ENCODE measurements at places on chromosomes 16 and 17. TPM values are rescaled to one million over a fixed set of nuclear protein-coding genes. Genes with fewer than 3 reads are reported as not detected.

SLFN14 gene
- total RNA-seq = not detected

MMP28 gene
- total RNA-seq = 0.75 TPM

FBXO39 gene
- not detected for total RNA-seq

HID1 gene
- total RNA-seq = 10.1 TPM

ELMO3 gene
- total RNA-seq = 1.7 TPM

- no peaks in the 10 kb centered on the region for H3K36me3 ChIP-seq
- DNase-seq = no peak
- H3K4me3 ChIP-seq = no peak overlapping the region
- no peaks in the 10 kb centered on the region for H3K27me3 ChIP-seq
- H3K27ac ChIP-seq = no peak overlapping the region
- H3K4me1 ChIP-seq = no peaks in the 10 kb centered on the region
Measured at GRCh38 chr17:34822007-34822739, 139.1 kb downstream of the CCT6B start.

DNA sequence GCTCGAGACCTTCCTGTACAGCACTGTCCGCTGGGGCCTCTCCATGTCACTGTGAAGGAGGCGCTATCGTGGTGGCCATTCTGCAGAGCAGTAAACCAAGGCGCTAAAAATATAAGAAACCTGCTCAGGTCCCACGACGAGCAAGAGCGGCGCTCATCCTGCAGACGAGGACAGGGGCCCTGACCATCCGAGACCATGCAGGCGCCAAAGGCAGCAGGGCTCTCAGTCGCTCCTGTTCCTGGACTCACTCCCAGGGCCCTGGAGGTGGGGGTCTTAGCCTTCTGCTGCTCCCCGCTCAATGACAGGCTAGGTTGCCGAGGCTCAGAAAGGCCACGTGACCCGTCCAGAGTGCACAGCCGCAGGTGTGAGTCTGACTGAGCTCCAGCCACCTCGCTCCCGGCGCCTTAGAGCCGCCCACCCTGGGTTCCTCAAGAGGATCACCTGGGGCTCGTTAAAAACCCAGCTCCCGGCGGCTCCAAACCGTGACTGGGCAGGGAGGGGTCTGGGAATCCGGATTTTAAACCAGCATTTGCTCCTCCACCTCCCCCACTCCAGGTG, 509 bp upstream of the ATP2C2 start:
- peaks cover 3% of the 10 kb centered on the region for H3K4me1 ChIP-seq
- no peaks in the 10 kb centered on the region for H3K36me3 ChIP-seq
- H3K4me3 ChIP-seq = no peak overlapping the region
- DNase-seq = no peak
- peaks cover 67% of the 10 kb centered on the region for H3K27me3 ChIP-seq

DNA sequence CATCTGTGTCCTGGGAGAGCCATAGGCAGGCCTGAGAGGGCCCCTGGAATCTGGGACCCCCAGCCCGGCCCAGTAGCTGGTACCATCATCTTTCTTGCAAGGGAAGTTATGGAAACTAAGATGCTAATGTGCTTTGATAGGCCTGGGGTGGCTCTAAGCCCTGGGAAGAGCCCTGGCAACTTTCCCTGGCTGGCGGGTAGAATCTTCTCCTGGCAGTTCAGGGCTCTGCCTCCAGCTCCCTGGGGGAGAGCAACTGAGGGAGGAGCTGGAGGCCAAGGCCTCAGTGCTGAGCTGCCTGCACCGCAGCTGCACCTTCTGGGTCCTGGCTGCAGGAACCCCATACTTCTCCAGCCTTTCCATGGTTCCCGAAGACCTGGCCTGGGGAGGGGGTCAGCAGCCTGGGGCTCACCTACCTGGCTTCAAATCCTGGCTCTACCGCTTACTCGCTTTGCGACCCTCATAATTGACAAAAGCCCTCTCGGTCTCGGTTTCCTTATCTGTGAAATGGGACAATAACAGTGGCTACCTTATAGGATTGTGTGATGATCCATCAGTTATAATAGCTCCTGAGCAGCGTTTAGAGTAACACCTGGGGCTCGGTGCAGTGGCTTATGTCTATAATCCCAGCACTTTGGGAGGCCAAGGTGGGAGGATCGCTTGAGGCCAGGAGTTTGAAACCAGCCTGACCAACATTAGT, 333.7 kb downstream of the SEC14L1 start:
- no peak for DNase-seq
- H3K36me3 ChIP-seq = peaks cover 7% of the 10 kb centered on the region
- peak overlapping the region; percentile 84 for H3K27ac ChIP-seq
- H3K27me3 ChIP-seq = no peaks in the 10 kb centered on the region
- no peak overlapping the region for H3K4me3 ChIP-seq

DNA sequence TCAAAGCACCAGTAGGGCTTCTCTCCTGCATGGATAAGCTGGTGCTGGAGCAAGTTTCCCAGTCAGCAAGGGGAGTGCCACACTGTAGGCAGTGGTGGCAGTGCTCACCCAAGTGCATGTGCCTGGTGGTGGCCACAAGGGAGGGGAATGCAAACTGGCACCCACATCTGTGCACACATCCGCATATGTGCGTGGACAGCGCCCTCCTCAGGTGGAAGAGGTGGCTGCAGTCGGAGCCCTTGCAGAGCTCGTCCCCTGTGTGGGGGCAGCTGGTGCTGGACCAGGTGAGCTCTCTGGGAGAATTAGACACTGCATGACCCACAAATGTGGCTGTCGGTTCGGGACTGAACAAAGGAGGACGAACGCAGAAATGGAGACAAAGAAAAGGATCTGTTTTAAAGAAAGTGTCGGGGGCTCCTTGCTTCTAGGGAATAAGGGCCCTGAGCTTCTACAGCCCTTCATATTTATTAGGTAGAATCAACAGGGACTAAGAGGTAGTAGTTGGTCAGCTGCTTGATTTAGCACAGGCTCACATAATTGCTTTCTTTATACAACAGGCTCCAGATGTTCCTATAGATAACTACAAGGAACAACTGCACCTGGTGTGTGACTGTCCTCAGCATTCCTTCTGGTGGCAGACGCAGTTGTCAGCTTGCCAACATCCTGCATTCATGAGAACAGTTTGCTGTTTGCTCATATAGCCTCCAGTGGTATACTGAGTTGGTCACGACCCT, 5.3 kb upstream of the ZNF689 start:
- H3K27me3 ChIP-seq = peaks cover 14% of the 10 kb centered on the region
- H3K27ac ChIP-seq = no peak overlapping the region
- no peak overlapping the region for H3K4me3 ChIP-seq
- no peaks in the 10 kb centered on the region for H3K36me3 ChIP-seq
- DNase-seq = no peak
- peaks cover 1% of the 10 kb centered on the region for H3K4me1 ChIP-seq

- H3K36me3 ChIP-seq = no peaks in the 10 kb centered on the region
- peaks cover 11% of the 10 kb centered on the region for H3K4me1 ChIP-seq
- no peak for DNase-seq
- H3K4me3 ChIP-seq = no peak overlapping the region
Measured at GRCh38 chr17:39619786-39620101, 7.0 kb upstream of the PPP1R1B start.

DNA sequence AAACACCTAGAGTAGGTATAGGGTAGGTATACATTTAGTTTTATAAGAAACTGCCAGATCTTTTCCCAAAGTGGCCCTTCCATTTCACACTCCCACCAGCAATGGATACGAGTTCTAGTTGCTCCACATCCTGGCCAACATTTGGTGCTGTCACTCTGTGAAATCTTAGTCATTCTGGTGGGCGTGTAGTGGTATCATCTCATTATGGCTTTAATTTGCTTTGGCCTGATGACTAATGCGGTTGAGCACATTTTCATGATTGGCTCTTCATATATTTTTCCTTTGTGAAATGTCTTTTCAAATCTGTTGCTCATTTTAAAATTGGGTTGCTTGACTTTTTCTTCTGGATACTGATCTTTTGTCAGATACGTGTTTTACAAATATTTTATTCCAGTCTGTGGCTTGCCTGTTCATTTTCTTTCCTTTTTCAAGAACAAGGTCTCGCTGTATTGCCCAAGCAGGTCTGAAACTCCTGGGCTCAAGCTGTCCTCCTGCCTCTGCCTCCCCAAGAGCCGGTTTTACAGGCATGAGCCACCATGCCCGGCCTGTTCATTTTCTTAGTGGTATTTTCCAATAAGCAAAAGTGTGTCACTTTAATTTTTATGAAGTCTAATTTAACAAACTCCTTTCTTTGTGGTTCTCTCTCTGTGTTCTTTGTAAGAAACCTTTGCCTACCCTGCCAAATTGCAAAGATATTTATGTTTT, 192.4 kb downstream of the SEC14L1 start:
- H3K4me1 ChIP-seq = peaks cover 40% of the 10 kb centered on the region
- peak; percentile 23 for DNase-seq
- H3K36me3 ChIP-seq = peaks cover 13% of the 10 kb centered on the region
- H3K27ac ChIP-seq = peak overlapping the region; percentile 80
- no peak overlapping the region for H3K4me3 ChIP-seq
- no peaks in the 10 kb centered on the region for H3K27me3 ChIP-seq

DNA sequence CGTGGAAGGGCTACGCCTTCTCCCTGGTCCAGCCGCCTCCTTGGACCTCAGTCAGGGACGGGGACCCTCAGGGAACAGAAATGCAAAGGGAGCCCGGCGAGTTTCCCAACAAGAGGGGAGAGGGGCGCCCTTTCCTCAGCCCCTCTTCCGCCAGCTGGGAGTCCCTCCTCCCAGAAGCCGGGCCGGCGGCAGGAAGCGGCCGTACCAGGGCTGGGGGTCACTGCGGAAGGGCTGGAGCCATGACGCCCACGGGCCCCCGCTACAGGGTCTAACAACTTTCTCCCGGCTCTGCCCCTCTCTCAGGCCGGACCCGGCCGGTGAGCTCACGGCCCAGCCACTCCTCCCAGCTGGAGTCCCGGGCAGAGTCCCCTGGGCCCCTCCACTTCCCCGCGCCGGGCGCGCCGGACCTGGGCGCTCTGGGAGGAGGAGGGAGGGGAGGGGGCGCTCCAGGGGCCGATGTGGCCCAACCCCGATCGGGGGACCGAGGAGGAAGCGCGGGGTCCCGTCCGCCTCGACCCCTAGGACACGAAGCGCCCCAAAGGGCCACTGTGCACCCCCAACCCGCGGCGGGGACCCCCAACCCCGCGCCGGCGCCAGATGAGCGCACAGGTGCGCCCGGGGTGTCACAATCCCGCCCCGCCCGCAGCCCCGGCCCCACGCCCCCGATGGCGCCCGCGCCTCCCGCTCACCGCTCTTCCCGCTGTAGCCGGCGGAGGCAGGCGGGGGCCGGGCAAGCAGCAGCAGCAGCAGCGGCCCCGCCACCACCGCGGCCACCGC, 578 bp downstream of the PGAP6 start:
- DNase-seq = peak; percentile 87
- H3K4me3 ChIP-seq = peak overlapping the region; percentile 74
- no peaks in the 10 kb centered on the region for H3K27me3 ChIP-seq

- H3K27ac ChIP-seq = no peak overlapping the region
- no peaks in the 10 kb centered on the region for H3K27me3 ChIP-seq
- H3K4me1 ChIP-seq = no peaks in the 10 kb centered on the region
- H3K4me3 ChIP-seq = no peak overlapping the region
- H3K36me3 ChIP-seq = no peaks in the 10 kb centered on the region
Measured at GRCh38 chr16:20318006-20318405, 9.3 kb downstream of the GP2 start.

GRCh38 chr17:77475016-77475976, 334.5 kb downstream of the SEC14L1 start:
- peak overlapping the region; percentile 50 for H3K4me3 ChIP-seq
- no peak for DNase-seq
- peaks cover 100% of the 10 kb centered on the region for H3K4me1 ChIP-seq
- peaks cover 2% of the 10 kb centered on the region for H3K36me3 ChIP-seq
- peak overlapping the region; percentile 97 for H3K27ac ChIP-seq

- no peaks in the 10 kb centered on the region for H3K27me3 ChIP-seq
- H3K27ac ChIP-seq = peak overlapping the region; percentile 38
- no peak for DNase-seq
- H3K4me1 ChIP-seq = peaks cover 34% of the 10 kb centered on the region
Measured at GRCh38 chr16:53073022-53073421, 18.2 kb downstream of the CHD9 start.

DNA sequence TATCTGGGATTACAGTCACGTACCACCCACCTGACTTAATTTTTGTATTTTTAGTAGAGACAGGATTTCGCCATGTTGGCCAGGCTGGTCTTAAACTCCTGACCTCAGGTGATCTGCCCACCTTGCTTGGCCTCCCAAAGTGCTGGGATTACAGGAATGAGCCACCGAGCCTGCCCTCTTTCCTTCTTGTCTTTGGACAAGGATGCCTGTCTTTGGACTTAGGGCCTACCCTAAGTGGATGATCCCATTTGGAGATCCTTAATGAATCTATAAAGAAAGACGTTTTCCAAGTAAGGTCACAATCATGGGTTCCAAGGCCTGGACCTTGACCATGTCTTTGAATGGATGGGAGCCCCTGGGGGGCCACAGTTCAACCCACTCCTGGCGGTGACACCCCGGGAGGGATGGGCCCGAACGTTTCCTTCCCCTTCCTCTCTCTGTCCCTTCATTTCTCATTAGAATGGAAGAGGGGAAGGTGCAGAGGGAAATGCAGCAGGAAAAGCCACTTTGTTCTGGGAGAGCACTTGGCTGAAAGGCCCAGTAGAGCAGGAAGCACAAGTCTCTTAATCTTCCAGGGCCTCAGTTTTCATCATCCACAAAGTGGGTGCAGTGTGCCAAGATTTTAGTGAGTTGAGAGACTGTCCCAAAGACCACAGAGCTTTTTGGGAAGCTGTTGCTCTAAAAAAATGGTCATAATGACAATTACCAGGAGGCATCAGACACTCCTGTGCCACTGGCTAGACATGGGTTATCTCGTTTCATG, 353.3 kb downstream of the SEC14L1 start:
- peaks cover 12% of the 10 kb centered on the region for H3K4me1 ChIP-seq
- no peaks in the 10 kb centered on the region for H3K27me3 ChIP-seq
- no peak overlapping the region for H3K27ac ChIP-seq
- no peak for DNase-seq
- H3K4me3 ChIP-seq = no peak overlapping the region

- H3K36me3 ChIP-seq = no peaks in the 10 kb centered on the region
- H3K4me3 ChIP-seq = no peak overlapping the region
- H3K27me3 ChIP-seq = no peaks in the 10 kb centered on the region
- no peak overlapping the region for H3K27ac ChIP-seq
Measured at GRCh38 chr17:43365356-43365755, 33.4 kb upstream of the ARL4D start.

DNA sequence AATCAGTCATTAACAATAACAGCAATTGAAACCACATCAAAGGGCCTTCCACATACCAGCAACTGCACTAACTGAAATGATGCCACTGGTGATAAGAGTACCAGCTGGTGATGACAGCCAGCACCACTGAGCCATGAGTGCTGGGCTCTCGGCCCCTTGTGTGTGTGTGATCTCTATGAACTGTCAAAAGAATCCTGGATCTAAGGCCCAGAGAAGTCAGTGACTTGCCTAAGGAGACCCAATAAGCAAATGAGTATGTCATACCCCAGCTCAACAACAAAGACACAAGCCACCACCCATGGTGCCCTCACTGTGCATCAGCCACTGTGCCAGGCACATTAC, 220.9 kb downstream of the ZNF423 start:
- H3K27me3 ChIP-seq = no peaks in the 10 kb centered on the region
- DNase-seq = peak; percentile 23
- H3K4me3 ChIP-seq = no peak overlapping the region
- peaks cover 35% of the 10 kb centered on the region for H3K4me1 ChIP-seq
- peaks cover 26% of the 10 kb centered on the region for H3K36me3 ChIP-seq
- H3K27ac ChIP-seq = no peak overlapping the region

GRCh38 chr16:25018972-25019617, 3.9 kb upstream of the ARHGAP17 start:
- DNase-seq = no peak
- H3K4me3 ChIP-seq = no peak overlapping the region
- H3K27ac ChIP-seq = no peak overlapping the region
- H3K27me3 ChIP-seq = no peaks in the 10 kb centered on the region
- peaks cover 9% of the 10 kb centered on the region for H3K4me1 ChIP-seq
